NCI-H1417 treated with DMSO at 0.1 percent for 48 hours (cell line): ENCODE measurements at places on chromosomes 6 and 20.

DNA sequence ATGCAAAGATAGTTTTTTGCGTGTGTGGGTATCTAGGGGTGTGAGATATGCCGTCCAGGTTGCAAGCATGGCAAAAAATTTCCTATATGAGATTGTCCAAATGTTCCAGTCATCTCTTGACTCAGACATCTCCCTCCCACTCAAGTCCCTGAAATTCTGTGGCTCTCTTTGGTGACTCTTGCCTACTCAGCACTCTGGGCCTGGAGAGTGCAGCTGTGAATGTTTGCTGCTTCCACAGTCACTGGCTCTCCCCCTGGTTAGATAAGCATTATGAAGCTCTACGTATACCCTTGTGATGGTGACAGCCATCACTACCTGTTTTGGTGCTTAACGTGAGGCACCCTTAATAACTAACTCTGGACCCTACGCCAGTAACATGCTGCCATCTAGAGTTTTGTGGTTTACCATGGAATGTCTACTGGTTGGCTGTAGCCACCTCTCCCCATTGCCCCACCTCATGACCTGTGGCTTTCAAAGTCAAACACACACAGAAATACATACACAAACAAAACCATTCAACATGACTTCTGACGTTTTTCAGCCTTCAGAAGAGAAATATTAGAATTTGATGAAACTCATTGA is 621.9 kb upstream of the CITED2 start:
- peak; percentile 50 for DNase-seq

GRCh38 chr20:63606686-63607085 is 20.2 kb downstream of the GMEB2 start:
- DNase-seq: no peak

DNA sequence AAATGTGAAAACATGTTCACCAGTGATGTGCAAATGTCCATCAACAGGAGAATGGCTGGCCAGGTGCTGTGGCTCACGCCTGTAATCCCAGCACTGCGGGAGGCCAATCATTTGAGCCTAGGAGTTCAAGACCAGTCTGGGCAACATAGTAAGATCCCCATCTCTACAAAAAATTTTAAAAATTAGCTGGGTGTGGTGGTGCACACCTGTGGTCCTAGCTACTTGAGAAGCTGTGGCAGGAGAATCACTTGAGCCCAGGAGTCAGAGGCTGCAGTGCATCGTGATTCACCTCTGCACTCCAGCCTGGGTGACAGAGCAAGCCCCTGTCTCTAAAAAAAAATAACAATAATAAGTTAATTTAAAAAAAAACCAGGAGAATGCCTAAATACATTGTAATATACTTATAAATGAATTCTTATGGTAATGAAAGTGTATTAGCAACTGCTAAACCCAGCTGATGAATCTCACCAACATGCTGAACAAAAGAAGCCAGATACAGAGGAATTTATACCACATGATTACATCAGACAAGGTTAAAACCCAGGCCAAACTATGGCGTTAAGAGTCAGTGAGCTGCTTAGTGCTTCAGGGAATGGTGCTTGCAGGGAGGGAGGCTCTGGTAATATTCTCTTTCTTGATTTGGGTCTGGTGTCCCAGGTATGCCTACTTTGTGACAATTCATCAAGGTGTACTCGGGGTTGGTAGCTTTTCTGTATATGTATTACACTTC is 36.4 kb downstream of the RPP40 start:
- no peak for DNase-seq

GRCh38 chr6:951399-952181 is 258.7 kb upstream of the EXOC2 start:
- no peak for DNase-seq

DNA sequence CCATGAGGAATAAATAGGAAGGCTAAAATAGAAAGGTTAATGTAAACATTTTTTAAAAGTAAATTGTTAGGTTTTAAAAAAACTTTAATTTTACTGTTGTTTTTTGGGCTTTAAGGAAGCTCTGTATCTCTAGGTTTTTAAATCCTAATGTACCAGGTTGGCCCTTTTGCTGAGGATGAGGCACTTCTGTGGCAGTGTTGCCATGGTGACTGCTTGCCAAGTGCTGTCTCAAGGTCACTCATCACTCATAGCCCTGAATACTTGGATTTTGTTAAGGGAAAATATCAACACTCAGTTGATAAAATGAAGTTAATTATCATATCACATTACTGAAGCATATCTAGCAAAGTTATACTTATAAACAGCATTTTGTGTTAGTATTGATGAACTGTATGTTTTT is 50.2 kb downstream of the NCOA3 start:
- peak; percentile 13 for DNase-seq

GRCh38 chr6:49556429-49556837 is 6.0 kb downstream of the C6orf141 start:
- peak; percentile 65 for DNase-seq

GRCh38 chr20:42295592-42295991 is 677.4 kb upstream of the CHD6 start:
- DNase-seq: no peak

DNA sequence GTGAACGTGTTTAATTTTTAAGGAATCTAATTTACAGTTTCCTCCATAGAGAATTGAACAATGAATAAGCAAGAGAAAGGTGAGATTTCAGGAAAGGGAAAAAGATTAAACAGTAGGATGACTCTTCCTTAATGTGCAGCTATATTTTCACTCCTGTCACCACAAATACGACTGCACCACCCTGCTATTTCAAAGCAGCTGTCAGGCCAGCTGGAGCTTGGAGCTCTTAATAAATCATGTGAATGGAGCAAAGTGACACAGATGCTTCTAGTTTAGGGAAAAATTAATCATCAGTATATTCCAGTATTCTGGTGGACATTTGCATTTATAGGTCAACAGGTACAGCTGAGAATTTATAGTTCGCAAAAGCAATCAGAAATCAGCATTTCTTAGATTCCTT is 56.5 kb upstream of the PKIB start:
- DNase-seq: peak; percentile 55

GRCh38 chr6:149054559-149055194 is 262.8 kb upstream of the TAB2 start:
- DNase-seq: no peak

DNA sequence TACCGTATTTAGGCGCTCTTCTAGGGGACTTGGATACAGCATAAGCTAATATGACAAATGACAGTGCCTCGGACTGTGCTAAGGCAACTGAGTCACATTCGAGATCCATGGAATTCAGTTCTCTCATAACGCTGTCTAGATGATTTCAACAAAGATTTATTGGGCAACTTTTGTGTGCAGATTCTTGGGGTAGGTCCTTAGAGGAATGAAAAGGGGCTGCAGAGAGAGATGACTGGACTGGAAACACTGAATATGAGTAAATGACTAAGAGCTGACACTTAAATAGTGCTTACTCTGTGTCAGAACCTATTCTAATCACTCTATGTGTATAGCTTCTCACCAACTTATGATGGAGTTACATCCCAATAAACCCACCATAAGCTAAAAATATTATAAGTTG is 36.4 kb upstream of the MARCKS start:
- no peak for DNase-seq

GRCh38 chr6:141316236-141316635 is 816.5 kb upstream of the GJE1 start:
- no peak for DNase-seq

- no peak for DNase-seq
Observed at GRCh38 chr6:105626295-105627158, 223.6 kb upstream of the PREP start.

DNA sequence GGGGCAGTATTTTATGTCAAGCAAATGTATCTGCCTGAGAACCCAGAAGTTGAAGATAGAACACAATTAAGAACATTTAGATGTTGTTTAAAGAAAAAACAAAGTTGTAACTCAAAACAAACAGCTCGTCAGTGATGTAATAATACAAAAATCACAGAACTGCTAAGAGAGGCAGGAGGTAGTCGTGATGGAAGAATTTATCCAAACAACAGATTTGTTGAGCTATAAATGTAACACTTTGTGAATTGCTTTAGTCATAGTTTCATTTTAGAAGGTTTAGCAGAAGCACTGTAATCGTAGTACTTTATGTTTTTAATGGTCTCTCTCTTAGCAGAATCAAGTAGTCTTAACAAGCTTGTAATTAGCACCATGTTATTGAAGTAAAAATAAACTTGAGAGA is 73.6 kb downstream of the SCAF8 start:
- no peak for DNase-seq

- DNase-seq: no peak
Observed at GRCh38 chr6:82017773-82018172, 229.8 kb downstream of the IBTK start.

DNA sequence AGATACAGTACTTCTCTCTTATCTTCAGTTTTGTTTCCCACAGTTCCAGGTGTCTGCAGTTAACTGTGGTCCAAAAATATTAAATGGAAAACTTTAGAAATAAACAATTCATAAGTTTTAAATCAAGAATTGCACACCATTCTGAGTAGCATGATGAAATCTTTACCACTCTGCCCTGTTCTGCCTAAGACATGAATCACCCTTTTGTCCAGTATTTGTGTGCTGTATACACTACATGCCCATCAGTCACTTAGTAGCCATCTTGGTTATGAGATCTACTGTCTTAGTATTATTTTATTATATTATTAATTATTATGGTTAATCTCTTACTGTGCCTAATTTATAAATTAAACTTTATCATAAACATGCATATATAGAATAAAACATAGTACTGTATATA is 279.0 kb downstream of the OGFRL1 start:
- DNase-seq: no peak

DNA sequence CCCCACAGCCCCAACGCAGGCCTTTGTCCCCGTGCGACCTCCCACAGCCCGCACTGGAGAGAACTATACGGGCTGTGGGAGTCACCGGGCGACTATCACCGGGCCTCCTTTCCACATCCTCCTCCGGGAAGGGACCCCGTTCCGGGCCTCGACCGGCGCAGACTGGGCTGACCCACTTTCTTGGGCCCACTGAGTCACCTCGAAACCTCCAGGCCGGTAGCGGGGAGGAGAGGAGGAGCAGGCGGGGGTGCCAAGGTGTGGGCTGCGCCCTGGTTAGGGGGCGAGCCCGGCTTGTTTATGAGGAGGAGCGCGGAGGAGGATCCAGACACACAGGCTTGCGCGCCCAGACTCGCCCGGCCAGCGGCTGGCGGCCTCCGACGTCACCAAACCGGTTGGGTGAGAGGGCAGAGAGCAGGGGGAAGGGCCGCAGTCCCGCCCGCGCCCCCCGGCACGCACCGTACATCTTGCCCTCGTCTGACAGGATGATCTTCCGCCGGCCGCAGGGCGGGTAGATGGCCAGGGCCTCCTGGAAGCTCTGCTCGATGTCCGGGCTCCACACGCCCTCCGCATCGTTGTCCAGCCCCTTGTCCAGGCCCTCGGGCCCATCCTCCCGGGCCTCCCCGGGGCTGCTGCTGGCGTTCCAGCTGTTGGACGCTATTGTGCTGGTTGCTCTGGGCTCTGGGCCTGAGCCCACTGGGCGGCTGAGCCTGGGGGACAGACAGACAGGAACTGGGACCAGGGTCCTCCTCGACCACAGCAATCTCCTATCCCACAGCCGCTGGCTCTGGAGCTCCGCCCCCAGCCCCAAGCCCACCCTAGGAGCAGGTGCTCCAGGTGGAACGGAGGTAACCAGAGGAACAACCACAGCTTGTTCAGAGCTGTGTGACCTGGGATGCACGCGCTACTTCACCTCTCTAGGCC is 10.6 kb downstream of the TEAD3 start:
- DNase-seq: no peak

DNA sequence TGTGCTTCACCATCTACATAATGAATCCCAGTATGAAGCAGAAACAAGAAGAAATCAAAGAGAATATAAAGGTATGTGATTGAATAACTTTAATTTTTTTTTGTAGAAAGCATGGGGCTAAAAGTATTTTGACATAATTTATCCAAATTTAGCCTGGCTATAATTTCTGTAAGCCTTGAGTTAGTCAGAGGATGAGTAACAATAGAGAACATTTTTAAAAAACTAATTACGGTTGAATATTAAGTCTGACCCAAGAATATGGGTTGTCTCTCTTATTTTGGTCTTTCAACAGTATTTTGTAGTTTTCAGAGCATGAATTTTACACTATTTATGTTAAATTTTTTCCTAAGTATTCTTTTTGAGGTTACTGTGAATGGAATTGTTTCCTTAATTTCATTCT is 2.5 kb downstream of the GMNN start:
- no peak for DNase-seq

DNA sequence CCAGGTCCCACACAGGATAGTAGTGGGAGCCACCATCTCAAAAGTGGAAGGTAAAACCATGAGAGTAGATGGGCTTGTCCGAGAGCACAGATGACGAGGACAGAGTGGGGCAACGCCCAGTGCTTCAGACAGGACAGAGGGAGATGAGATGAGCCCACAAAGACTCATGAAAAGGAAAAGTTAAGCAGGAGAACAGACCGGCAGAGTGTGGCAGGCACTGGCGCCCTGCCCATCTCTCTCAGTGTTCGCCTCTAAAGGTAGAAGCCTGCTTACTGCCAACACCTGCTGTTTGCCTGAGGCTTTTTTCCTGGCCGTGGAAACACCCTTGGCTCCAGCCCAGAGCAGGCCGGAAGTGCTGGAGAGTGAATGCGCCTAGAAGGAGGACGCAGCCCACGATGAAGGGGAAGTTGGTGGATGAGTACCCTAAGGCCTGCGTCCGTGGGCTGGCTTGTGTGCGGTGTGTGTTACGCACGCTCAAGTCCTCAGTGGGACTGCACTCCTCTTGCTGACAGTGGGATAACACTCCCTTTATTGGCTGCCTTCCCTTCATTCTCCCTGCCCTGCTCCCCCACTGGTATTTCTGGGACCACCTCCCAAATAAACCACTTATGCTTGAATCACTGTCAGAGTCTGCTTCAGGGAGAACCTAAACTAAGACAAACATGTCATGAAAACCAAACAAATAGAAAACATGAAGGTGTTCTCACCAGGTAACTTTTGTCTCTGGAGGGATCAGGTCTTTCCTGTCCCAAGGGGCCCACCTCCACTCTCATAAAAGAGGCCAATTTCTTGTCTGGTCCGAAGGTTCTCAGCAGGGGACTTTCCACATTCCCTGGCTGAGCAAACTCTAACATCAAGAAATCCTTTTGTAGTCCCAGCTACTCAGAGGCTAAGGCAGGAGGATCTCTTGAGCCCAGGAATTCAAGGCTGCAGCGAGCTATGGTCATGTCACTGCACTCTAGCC is 9.1 kb upstream of the FOXP4 start:
- peak; percentile 68 for DNase-seq

- no peak for DNase-seq
Observed at GRCh38 chr20:14861028-14861699, 523.8 kb upstream of the FLRT3 start.
